ENCODE measurements at places on chromosomes 1 and 21. TPM values are rescaled to one million over a fixed set of nuclear protein-coding genes. Genes with fewer than 3 reads are reported as not detected.

DNA sequence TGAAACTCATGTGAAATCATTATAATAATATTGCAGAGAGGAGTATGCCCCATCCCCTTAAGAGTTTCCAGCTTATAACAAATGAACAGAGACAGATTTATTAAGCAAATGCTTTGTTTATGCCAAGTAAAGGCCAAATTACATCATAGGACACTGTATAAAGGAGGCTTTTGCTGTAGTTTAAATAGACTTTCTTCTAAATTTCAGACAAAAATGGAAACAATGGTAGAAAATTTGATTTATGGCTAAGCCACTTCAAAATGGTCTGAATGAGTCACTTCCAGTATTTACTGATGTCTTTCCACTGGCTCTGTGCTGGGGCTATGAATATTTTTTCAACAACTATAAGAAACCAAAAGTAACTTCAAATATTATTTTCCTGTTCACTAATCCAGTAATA is 81.1 kb upstream of the ST6GALNAC5 start:
- no peaks in the 10 kb centered on the region for H3K4me1 ChIP-seq
- no peak for DNase-seq

The CORT gene
- not detected for total RNA-seq

The LDLRAD1 gene
- total RNA-seq = not detected

DNA sequence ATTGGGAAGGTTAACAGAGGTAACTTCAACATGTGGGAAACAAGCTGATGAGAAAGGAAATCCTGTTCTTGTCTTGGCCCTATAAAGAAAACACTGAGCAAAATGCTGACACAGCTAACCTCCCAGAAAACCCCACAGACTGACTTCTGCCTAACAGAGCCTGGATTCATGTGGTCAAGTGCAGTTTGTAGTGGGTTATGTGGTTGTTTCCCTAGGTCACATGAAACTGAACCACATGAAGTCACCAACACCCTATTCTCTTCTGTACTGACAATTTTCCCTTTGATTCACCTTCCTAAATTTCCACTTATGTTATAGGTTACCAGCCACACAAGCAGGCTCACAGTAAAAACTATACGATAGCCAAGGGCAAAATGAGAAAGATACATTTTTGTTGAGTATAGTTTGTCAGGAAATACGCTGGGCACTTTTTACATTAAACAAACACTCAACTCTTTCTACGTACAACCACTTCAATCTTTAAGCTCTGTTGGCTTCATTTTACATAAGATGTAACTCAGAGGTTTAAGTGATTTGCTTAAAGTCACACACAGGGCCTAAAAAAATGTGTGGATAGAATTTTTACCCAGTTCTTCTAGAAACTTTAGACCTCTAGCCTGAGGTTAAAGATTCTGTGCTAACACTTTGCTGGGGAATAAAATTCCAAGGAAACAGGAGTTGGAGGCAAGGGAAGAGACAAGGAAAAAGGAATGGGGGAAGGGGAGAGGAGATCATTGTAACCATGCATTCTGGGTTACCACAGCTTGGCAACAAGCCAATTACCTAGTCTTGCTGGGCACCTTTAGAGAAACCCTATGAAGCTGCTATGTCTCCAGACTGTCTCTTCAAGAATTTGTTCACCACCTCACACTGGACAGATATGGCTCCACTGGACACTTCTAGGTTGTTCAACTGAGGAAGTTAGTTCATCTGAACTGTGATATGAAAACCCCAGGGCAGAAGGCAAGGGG is 601.6 kb upstream of the USP24 start:
- H3K4me1 ChIP-seq = peaks cover under 1% of the 10 kb centered on the region
- no peaks in the 10 kb centered on the region for H3K36me3 ChIP-seq
- H3K27ac ChIP-seq = no peak overlapping the region
- no peak for DNase-seq
- no peaks in the 10 kb centered on the region for H3K27me3 ChIP-seq

DNA sequence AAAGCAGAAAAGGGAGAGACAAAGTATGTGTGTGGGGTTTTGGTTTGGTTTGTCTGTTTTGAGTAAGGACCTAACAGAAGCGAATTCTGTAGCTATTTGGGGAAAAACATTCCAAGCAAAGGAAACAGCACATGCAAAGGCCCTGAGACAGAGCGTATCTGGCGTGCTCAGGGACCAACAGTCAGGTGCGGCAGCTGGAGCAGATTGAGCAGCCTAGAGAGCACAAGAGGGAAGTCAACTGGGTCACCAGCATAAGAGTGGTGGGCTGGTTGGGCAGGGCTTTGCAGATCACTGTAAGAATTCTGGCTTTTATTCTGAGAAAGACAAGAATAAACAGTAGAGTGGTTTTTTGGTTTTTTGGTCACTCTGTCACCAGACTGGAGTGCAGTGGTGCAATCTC is 11.8 kb downstream of the TGFBR3 start:
- no peaks in the 10 kb centered on the region for H3K27me3 ChIP-seq
- DNase-seq = no peak
- H3K4me3 ChIP-seq = no peak overlapping the region
- H3K27ac ChIP-seq = no peak overlapping the region
- H3K4me1 ChIP-seq = peaks cover 66% of the 10 kb centered on the region
- H3K36me3 ChIP-seq = no peaks in the 10 kb centered on the region

DNA sequence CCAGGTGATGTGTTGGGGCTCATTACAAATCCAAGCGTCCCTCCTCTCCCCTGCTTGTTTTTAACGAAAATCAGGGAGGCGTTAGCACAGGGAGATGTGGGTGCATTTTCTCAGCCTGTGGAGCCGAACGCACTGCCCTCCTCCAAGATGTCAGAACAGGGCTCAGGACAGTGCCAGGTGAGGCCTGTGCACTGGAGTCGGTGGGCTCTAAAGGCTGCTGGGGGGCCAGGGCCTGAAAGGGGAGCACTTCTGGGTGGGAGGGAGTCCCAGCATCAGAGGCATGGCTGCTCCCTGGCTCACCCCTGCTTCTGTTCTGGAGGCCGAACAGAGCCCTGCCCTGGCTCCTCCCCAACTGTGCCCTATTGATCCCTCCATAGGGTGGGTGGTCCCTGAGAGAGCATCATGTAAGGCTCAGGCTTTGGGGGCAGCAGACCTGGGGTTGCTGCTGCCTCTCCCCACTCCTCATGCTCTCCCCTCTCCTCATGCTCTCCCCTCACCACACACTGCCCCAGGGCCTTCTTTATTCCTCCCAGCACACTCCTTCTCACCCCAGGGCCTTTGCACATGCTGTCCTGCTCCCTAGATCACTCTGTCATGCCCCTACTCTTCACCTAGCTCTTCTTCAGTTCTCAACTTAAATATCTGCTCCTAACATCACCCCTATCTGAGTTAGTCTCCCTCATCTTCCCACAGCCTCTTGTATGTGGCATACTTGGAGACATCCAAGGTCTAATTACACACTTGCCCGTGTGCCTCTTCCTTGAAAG is 725.2 kb downstream of the PTPRU start:
- H3K4me1 ChIP-seq = no peaks in the 10 kb centered on the region
- no peak overlapping the region for H3K27ac ChIP-seq
- H3K27me3 ChIP-seq = peaks cover 64% of the 10 kb centered on the region
- peak; percentile 49 for DNase-seq

DNA sequence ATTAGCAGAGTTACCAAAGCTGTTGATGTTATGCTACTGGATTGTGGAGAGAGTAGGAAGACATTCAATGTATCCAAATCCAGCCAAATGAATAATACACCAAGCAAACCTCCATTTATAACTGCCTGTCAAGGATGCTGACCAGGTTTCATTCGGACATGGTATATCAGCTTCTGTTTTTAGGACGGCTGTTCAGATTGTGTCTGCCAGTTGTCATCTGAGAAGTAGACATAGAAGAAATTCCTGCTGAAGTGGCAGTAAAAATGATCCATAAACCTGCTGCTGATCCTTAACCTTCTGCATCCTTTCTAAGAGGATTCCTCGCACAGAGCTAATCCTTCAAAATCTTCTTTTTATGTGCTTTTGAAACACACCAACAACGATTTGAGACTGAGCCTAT is 663.6 kb upstream of the PLXNA2 start:
- H3K27ac ChIP-seq = no peak overlapping the region
- no peak overlapping the region for H3K4me3 ChIP-seq
- no peaks in the 10 kb centered on the region for H3K4me1 ChIP-seq
- no peaks in the 10 kb centered on the region for H3K36me3 ChIP-seq
- H3K27me3 ChIP-seq = no peaks in the 10 kb centered on the region

- peaks cover 40% of the 10 kb centered on the region for H3K4me1 ChIP-seq
- no peak overlapping the region for H3K4me3 ChIP-seq
- no peak for DNase-seq
- H3K27me3 ChIP-seq = peaks cover 3% of the 10 kb centered on the region
- no peaks in the 10 kb centered on the region for H3K36me3 ChIP-seq
Measured at GRCh38 chr1:43059640-43060574, 101.2 kb upstream of the SLC2A1 start.

GRCh38 chr1:198167436-198167934 is 10.7 kb downstream of the NEK7 start:
- H3K4me1 ChIP-seq = peaks cover 42% of the 10 kb centered on the region
- H3K27me3 ChIP-seq = no peaks in the 10 kb centered on the region
- DNase-seq = no peak

GRCh38 chr1:202215472-202216130 is 22.0 kb downstream of the LGR6 start:
- DNase-seq = no peak
- H3K27me3 ChIP-seq = peaks cover 52% of the 10 kb centered on the region
- H3K4me1 ChIP-seq = peaks cover 13% of the 10 kb centered on the region
- H3K4me3 ChIP-seq = no peak overlapping the region
- no peak overlapping the region for H3K27ac ChIP-seq

GRCh38 chr21:15676935-15677334 is 52.8 kb upstream of the USP25 start:
- DNase-seq = no peak
- H3K27ac ChIP-seq = no peak overlapping the region
- no peak overlapping the region for H3K4me3 ChIP-seq
- no peaks in the 10 kb centered on the region for H3K36me3 ChIP-seq
- no peaks in the 10 kb centered on the region for H3K27me3 ChIP-seq
- H3K4me1 ChIP-seq = no peaks in the 10 kb centered on the region

DNA sequence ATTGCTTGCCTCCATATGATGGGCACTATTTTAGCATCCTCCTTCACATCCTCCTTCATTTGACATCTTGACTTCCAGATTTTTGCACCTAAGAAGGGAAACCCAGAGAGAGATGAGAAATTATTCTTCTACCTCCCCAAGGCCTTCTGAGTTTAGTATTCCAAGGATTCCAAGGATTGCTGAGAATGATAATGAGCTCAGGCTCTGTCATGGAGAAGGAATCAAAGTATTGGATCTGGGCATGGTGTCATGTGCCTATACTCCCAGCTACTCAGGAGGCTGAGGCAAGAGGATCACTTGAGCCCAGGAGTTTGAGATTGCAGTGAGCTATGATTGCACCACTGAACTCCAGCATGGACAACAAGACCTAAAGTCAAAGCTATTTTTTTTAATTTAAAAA is 26.6 kb upstream of the ZNF281 start:
- H3K36me3 ChIP-seq = no peaks in the 10 kb centered on the region
- no peaks in the 10 kb centered on the region for H3K27me3 ChIP-seq
- no peak for DNase-seq
- H3K27ac ChIP-seq = no peak overlapping the region
- peaks cover 7% of the 10 kb centered on the region for H3K4me1 ChIP-seq

- no peak overlapping the region for H3K27ac ChIP-seq
- H3K4me3 ChIP-seq = no peak overlapping the region
- H3K27me3 ChIP-seq = no peaks in the 10 kb centered on the region
- H3K4me1 ChIP-seq = peaks cover 15% of the 10 kb centered on the region
Measured at GRCh38 chr1:63923302-63923701, 149.5 kb downstream of the ROR1 start.

All from suprapubic skin (tissue), 4 donors.